ENCODE measurements at places on chromosomes 12 and 14.

DNA sequence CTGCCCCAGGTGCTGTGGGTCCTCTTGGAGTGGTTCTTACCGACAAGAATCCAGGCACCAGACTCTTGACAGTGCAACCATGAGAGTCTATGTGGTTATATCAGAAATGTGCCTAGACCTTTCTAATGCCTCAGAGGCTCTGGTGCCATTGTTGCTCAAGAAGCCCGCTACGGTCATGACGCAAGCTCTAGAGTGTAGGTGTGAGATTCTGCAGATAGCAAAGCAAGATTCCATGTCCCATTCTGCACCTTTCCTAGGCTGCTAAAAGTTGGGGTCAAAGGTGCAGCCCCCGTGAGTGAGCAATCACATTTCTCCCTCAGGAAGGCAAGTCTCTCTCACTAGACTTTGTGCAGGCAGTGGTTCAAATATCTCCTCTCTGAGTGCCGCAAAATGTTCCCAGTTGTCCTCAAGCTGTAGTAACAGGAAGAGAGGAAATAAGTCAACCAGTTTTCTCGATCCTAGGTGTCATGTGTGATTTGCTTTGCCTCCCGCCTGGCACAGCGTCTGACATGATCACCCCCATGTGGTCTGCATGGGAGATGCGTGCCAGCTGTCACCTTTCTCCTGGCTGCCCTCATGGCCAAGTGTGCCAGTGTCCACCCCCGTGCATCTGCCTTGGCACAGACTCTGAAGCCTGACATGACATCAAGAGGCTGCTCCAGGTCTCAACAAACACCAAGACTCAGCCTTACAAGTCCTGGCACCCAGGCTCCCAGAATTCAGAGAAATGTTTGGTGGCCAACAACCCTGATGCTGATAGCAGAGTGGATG is 122.5 kb upstream of the COCH start:
- DNase-seq, result no peak

DNA sequence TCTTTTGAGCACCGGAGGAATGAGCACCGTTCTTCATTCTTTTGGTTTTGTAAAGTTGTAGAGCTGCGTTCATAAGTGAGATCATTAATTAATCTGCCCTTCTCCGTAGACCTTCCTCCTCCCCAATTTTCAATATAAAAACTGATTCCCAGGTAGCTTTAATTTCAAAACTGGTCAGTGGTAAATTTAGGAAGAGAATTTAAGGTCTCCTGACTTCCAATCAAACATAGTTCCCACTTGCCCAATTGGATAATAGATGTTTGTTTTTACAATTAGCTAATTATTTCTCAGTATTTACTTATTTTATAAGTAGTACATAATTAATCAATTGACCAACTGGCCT is 27.2 kb upstream of the YBX3 start:
- DNase-seq, result no peak

DNA sequence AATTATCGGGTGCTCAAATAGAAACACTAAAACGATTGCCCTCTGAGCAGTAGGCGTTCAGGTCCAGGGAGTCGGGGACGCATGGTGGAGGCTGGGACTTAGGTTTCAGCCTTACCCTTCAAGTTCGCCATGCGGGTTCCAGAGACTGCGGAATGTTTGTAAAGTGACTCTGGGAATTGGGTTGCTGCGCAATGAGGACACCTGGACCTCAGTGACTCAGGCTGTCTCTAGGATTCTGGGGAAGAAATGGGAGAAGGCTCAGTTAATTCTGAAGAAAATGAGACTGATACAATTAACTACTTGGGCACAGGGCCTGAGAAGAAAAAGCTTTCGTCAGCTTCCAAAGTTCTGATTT is 1.1 kb downstream of the LGALS3 start:
- no peak for DNase-seq

DNA sequence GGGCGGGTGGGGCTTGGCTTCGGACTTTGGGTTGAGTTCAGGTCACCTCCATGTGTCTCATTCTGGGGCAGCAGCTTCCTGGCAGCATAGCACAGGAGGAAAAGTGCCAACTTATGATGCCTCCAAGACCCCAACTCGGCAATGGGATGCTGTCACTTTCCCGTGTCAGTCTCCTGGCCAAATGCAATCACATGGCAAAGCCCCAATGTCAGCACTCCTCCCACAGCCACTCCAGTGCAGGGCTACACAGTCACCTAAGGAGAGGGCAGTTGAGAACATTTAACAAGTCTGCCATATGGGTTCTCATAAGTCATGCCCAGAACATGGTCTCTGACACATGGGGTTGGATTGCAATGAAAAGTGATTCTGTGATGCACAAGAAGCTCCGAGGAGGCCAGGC is 26.7 kb downstream of the ELK3 start:
- DNase-seq, result no peak

GRCh38 chr12:58434726-58435125 is 485.6 kb downstream of the LRIG3 start:
- DNase-seq, result no peak

DNA sequence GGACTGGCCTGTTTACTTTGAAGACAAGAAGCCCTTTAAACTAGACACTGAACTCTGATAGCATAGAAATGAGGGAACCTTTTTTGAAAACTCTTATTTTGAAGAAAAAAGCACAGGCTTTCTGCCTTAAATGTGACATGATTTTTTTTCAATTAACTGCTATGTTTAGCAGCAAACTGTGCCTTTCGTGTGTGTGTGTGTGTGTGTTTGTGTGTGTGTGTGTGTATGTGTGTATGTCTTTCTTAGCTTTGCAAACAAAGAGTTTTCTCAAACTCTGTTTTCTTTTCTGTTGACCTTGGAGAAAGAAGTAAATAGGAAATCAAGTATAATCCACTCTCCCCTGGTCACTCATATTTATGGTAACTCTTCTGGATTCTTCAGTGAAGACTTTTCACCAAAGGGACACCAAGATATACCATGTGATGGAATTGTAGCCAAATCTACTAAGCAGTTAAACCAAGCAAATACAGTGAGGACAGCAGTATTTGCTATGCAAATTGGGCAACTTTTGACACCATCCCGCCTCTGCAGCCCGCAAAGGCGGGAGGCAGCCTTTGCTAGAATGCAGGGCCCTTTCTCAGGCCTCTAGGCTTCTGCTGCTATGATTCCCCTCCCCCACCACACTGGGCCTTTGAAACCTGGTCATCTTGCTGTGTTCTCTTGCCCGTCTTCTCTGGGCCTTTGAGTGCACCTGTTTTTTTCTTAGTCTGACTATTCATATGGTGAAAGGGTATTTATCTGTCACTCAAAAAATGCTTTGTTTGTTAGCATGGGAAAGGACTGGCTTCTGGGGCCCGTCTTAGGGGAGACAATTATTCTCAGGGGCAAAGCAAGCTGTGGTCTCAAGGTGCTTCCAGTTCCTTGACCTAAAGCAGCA is 107.9 kb downstream of the MYRFL start:
- no peak for DNase-seq

DNA sequence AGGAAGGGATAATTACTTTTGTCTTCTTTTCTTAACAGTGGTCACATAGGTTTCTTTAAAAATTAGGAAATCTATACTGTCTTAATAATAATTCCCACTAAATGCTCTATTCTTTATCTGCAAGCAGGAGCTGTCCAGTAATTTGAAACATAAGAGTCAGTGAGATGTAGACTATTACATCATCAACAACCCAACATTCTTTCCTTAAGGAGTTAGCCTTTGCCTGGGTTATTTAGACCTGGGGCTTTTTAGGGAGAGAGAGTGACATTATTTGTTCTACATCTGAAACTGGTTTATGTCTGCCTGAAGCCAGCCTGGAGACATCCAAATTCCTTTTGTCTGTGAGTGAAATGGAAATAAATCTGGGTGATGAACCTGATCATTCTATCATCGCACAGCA is 294.4 kb downstream of the TMTC2 start:
- DNase-seq, result no peak
